ENCODE measurements at places on chromosomes 3 and 15.

DNA sequence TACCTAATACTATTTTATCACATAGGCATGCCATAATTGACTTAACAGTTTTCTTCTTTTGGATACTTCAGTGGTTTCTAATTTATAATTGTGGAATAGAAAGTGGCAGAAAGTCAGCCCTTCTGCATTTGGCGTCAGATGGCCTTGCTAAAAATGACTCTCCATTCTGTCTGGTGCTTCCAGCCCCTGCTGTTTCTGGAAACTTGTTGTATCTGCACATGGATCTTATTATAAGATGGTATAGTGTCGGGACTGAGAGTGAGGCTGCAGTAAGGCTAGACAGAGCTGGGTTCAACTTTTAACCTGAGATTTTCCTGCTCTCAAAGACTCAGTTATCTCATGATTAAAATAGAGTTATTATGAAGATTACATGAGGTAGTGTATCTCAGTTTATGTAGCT is 74.8 kb upstream of the WDR72 start:
- DNase-seq, result no peak

DNA sequence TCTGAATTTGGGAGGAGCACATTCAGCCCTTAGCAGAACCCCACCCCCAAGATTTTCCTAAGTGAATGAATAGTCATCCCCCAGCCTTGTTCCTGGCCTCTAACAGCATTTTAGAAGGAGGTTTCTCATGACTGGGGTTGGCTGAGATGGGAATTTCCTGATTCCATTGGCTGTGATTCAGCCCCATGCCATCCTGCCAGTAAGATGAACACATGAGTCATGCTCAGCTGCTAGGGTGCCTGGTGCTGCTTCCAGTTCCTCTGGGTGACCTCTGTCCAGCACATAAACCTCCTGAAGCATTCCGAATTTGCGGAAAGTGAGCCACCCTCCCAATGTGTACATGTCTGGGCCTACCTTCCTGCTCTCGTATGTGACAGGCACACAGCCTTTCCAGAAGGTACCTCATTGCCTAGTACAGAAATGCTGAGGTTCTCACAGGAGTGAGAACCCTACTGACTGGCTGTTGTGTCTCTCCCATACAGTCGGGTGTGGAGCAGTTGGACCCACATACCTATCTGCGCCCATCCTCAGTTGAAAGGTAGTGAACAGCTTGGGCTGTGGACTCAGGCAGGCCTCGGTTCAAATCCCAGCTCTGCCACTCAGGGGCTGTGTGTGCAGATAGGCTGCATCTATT is 91.7 kb downstream of the APBA2 start:
- no peak for DNase-seq

DNA sequence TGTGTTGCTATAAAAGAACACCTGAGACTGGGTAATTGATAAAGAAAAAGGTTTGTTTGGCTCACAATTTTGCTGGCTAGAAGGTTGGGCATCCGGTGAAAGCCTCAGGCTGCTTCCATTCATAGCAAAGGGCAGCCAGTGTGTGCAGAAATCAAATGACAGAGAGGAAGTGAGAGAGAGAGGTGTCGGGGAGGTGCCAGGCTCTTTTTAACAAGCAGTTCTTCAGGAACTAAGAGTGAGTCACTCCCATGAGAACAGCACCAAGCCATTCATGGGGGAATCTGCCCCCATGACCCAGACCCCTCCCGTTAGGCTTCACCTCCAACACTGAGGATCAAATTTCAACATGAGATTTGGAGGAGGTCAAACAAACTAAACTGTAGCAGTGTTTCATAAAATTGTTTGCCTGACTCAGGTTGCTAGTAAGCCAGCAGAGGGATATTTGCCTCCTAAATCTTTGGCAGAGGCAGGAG is 4.5 kb upstream of the PARP15 start:
- no peak for DNase-seq

GRCh38 chr3:17954801-17955200 is 212.4 kb upstream of the TBC1D5 start:
- DNase-seq, result no peak

DNA sequence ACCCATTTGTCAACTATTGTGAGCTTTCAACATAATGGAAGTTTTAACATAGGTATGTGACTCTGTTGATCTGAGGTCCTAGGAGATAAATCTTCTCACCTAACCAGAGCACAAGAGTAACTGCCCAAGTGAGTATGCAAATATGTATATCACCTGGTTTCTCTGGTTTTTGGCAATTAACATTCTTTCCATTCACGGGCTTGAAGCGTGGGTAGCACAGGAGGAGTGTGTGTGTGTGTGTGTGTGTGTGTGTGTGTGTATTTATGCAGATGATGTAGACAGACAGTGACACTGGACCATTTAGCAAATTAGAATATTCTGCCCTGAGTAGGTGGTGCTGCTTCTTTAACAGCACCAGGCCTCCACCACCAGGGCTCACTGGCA is 15.0 kb downstream of the EPHB1 start:
- no peak for DNase-seq

Measured in hematopoietic multipotent progenitor cell treated with erythropoietin and hydrocortisone succinate and interleukin-3 and kit ligand, for 15 days (in vitro differentiated cells).